ENCODE measurements at places on chromosomes 2 and 18.

GRCh38 chr18:46723856-46724415 lies 32.9 kb downstream of the ST8SIA5 start:
- no peak for DNase-seq

DNA sequence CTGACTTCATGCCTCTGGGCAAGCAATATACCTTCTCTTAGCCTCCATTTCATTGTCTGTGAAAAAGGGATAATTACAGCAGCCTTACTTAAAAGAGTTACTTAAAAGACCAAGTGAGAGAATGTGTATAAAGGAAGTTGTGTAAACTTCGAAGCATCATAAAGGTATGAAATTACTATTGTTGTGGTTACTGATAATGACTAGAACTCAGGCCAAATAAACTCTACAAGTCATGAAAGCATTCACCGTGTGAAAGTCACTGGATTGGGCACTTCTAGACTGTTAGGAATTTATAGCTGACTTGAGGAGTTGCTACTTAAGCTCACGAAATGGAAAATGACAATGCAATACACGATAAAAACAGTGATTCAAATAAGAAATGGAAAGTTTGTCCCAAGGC lies 67.4 kb upstream of the HAAO start:
- DNase-seq, result no peak

DNA sequence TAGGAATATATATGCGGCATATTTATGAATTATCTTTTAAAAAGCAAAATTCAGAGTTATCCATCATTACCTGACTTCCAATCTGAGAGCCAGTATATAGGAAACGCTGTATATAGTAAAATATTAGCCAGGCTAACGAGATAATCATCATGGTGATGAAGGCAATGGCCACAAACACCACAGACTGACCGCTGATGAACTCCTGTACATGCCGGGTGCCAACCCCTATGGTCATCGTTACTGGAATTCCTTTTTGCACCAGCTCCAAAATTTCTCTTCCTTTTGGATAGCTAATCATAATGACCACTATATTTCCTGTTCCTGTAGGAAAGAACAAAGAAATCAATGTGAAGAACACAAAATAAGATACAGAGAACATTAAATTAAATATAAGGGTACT lies 13.6 kb downstream of the RNF149 start:
- no peak for DNase-seq

DNA sequence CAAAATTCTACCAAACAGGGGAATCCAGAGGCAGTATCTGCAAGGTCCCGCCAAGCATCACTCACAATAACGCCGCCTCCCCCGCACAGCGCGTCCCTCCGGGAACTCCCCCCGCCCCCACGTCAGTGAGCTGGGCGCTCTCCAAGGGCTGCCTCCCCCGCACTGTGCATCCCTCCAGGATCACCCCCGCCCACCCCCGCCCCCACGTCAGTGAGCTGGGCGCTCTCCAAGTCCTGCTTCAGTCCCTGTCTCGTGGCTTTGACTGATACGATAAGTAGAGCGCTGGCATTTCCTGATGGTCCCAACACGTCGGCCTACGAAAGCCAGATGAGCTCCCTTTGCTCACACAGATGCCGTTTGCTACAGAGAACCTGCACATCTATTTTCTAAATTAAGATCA lies 130.7 kb upstream of the TPO start:
- no peak for DNase-seq

DNA sequence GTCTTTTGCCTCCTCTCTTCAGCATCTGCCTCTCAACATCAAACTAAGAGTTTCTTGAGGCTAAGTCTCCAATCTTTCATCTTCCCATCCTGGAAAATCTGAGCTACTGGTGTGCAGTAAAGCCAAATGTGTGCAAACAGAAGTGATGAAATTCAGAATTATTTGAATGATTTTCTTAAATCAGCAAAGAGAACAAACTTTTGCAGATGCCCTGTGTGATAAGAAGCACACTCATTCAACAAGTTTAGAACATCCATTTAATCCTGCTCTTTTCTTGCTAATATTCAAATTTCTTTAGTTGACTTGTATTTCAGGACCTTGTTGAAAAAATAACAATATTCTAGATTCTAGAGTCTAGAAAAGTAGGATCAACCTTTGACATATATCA lies 1374.9 kb upstream of the CELF4 start:
- no peak for DNase-seq

GRCh38 chr2:206198677-206199076 lies 39.0 kb downstream of the EEF1B2 start:
- no peak for DNase-seq

DNA sequence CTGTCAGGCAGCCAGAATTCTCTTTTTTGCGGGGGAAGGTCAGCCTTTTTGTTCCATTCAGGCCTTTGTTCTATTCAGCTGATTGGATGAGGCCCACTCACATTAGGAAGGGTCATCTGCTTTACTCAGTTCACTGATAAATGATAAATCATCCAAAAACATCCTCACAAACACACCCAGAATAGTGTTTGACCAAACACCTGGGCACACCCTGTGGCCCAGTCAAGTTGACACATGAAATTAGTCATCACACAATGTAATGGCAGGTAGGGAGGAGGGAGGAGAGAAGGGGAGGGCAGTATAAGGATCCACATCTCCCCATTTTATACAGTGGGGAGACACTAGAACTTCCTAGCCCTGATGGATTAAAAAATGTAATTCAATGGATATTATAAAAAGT lies 8.3 kb upstream of the RMC1 start:
- no peak for DNase-seq

DNA sequence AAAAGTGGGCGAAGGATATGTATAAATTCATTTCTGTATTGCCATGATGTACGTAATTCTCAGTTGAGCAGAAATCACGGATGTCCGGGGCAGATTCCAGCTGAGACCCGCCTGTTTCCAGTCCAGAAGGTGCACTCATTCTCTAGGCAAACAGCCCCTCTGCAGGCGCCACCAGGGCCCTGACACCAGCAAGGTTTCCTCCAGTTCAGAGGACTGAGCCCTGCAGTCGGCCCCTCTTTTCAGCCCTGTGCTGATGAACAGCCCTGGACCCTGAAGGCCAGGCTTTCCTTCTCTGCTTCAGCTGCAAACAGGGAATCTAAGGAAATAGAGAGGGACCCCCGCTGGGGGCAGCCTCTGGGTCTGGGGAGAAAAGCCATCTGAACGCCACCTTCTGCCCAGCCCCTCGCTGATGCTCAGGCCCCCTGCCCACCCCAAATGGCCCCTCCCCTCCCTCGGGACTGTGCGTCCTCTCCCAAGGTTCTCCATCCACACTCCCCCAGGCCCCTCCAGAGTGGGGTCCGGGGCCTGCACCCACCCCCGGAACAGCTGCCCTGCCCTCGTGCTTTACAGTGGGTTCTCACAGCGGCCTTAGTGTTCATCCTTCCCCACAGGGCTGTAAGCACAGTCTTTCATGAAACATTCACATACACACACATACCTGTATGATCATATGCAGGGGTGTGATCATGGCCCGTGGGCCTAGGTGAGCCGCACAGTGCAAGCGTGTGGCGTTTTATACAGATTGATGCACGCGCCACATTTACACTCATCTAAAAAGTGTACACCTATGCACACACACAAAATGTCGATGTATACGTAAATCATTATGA lies 12.1 kb downstream of the COPS9 start:
- DNase-seq, result no peak

DNA sequence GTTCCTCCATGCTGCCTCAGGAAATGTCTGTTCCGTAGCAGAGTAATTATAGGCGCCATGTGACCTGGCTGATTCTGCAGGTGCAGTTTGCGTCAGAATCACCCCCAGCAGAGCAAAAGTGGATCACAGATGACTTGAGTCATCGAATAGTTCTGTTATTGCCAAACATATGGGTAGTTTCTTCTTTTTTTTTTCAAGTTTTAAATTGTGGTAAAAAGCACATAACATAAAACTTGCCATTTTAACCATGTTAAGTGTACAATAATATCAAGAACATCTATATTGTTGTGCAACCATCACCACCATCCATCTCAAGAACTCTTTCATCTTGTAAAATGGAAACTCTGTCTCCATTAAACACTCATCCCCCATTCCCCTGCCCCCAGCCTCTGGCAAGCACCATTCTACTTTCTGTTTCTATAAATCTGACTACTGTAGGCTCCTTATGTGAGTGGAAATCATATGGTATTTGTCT lies 177.7 kb upstream of the TWIST2 start:
- DNase-seq, result no peak

DNA sequence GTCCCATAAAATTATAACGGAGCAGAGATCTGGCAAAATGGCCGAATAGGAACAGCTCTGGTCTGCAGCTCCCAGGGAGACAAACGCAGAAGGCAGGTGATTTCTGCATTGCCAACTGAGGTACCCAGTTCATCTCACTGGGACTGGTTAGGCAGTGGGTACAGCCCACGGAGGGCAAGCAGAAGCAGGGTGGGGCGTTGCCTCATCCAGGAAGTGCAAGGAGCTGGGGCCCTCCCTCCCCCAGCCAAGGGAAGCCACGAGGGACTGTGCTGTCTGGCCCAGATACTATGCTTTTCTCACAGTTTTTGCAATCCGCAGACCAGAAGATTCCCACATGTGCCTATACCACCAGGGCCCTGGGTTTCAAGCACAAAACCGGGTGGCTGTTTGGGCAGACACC lies 22.8 kb downstream of the ICA1L start:
- DNase-seq, result no peak

DNA sequence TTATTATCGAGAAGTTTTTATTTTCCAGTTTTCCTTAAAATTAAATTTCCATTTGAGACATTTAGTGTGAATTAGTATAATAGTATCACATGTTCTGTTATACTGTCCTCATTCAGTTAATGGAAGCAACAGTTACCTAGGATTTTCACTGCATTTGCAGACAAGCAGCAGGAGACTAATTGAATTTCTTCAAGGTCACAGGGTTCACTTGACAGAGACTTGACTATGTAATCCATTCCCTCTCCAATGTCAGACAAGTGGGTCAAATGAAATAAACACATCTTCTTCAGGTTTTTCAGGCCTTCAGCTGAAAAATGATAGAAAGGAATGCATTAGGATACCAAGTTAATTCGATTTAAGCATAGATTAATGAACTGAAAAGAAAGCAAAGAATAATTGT lies 26.7 kb downstream of the NLRC4 start:
- DNase-seq, result no peak

GRCh38 chr2:200483729-200484198 lies 26.1 kb downstream of the KCTD18 start:
- no peak for DNase-seq

DNA sequence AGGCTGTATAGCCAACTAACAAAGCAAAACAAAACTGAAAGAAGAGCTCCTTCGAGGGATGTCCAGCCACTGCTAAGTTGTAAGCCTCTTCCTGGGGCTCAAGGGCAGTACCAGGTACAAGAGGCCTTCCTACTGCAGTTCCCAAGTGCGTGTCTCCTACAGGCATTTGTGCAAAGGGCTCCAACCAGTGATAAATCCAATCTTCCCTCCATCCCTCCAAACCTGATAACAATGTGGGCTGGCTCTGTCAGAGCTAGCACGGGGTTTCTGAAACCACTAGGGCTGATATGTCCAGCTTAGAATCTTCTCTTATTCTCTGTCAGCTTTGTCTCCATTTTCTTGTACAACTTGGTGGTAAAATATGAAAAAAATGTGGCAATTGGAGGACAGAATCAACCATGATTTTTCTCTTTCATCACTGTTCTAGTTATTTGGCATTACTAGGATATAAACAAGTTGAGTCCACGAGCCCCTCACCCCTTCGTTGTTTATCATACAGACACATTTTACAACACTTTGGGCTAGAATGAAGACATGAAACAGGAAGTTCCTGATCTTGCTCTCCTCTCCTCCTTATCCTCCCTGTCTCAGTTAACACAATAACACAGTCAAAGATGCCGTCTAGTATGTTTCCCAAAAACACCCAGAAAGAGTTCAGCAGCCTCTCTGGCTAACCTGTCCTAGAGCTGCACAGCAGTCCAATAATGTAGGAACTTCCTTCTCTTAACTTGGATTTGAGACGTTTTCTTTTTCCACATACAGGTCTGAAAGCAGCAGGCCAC lies 35.4 kb upstream of the WIPF1 start:
- no peak for DNase-seq
